ENCODE measurements at places on chromosomes 2 and 18. TPM values are rescaled to one million over a fixed set of nuclear protein-coding genes. Genes with fewer than 3 reads are reported as not detected.

Gene RGPD3
- 0.47 TPM for polyA plus RNA-seq

Gene CRACDL
- 1.5 TPM for polyA plus RNA-seq

Gene RPIA
- polyA plus RNA-seq: 35.6 TPM

DNA sequence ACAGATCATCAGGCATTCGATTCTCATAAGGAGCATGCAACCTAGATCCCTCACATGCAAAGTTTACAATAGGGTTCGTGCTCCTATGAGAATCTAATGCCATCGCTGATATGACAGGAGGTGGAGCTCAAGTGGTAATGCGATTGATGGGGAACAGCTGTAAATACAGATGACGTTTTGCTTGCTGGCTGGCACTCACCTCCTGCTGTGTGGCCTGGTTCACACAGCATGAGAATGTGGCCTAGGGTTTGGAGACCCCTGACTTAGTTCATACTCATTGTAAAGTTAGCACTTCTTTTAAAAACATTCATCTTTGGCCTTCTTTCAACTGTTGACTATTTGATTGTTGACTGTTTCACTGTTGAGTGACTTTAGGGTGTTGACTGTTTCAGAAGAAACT lies 8.7 kb upstream of the CHMP1B start:
- no peak for DNase-seq

- no peak for DNase-seq
These were observed 871.9 kb downstream of the TSN start for GRCh38 chr2:122627388-122627787.

GRCh38 chr2:163731735-163732134 lies 4.1 kb downstream of the FIGN start:
- no peak for DNase-seq

All from left renal pelvis (tissue), 4 donors.